ENCODE measurements at places on chromosomes 6 and 20.

GRCh38 chr6:47168180-47168579 lies 126.0 kb upstream of the ADGRF1 start:
- DNase-seq: peak; percentile 66

DNA sequence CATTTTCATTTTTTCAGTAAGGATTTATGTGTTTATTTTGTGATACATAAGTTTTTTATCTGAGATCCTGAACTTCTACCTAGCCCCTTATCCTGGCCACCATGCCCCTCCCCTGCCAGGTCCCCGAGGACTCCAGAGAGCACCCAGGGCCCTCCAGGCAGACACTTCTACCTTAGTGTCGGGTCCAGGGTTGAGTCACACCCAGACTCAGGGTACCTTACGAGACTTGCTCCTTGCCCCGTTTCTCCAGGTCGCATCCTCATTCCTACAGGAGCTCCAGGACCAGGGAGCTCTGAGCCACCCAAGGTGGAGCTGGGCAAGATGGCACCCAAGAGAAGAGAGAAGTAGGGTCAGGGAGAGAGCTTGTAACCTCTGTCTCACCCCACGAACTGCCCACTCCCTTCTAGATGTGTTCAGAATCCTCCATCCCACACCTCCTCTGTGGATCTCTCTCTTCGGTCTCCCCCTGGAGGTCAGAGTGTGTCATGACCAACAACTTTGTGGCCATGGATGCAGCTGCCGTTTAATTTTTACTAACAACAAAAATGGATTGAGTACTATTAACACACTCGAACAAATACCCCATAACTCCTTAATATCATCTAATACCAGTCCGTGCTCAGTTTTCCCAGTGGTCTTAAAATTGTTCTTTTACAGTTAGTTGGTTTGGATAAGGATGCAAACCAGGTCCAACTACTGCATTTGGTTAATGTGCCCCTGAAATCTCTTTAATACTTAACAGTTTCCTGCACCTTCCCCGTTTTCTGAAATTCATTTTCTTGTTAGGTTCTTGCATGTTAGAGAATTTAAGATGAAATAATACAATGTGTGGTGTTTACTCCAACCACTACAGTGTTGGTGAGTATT lies 130.6 kb upstream of the INSM1 start:
- DNase-seq: peak; percentile 40

- DNase-seq: no peak
These were observed 34.1 kb upstream of the PDE10A start for GRCh38 chr6:165697171-165697570.

GRCh38 chr6:74657011-74657410 lies 548.8 kb downstream of the COL12A1 start:
- no peak for DNase-seq

DNA sequence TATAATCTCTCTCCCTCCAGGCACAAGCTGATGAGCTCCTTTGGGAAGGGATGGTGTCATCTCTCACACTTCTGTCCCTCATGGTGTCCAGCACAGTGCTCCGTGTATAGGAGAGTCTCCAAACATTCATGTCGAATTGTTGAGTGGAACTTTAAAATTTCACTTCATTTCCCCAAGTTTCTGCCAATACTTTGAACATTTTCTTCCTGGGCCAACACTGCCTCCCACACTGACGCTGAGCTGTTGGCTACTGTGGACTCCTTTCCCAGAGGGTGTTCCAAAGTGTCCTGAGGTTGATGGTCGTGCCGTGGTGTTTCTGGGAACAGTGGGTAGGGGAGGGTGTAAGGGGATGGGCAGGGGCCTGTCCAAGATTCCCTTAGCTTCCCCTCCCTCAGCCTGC lies 122.7 kb downstream of the TIAM2 start:
- no peak for DNase-seq

DNA sequence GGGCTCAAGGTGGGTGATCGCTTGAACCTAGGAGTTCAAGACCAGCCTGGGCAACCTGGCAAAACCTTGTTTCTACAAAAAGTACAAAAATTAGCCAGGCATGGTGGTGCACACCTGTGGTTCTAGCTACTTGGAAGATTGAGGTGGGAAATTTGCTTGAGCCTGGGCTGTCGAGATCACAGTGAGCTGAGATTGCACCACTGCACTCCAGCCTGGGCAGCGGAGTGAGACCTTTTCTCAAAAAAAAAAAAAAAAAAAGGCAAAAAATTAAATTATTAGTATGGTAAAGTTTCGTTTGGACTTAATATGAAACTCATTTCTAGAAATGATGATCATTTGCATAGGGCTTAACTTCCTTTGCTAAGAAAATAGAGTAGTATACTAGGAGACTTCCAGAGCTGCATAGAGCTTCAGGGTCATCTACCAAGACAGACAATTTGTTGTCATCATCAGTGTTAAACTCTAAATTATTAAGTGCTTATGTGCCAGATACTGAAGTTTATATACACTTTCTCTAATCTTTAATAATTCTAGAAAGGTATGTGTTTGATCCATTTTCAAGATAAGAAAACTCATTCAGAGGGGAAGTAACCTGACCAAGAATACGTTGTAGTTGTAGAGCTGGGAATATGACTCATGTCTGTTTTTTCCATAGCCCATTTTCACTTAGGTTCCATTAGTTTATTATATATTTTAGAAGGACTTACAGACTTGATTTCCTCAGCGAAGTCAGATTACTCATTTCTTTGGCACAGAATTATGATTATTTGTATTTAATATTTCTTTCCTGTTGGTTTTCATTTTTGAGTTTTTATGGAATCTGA lies 84.5 kb downstream of the SLC16A10 start:
- DNase-seq: no peak

DNA sequence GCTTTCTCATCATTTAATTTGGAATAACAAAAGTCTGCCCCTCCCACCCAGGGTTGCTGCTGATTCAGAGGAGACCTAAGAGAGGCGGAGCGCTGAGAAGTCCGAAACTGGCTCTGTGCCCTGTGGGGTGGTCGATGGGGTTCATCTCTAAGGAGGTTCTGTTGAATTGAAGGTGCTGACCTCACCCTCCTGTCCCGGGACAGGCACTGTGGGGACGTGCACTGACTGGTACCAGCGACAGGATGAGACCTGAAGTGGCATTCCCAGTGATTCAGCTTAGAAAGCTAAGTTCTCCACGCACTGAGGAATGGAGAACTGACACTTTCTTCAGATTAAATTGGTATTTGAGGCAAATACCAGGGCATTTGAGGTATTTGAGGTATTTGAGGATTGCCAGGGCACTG lies 1.3 kb downstream of the GUCA1B start:
- DNase-seq: no peak

All from RKO (cell line).